ENCODE measurements at places on chromosomes 5 and 9. TPM values are rescaled to one million over a fixed set of nuclear protein-coding genes. Genes with fewer than 3 reads are reported as not detected.
A peak's percentile ranks its signal among the peaks of the same experiment; 100 is the strongest.

- DNase-seq = no peak
These were observed 70.0 kb upstream of the SSBP2 start for GRCh38 chr5:81820863-81821262.

DNA sequence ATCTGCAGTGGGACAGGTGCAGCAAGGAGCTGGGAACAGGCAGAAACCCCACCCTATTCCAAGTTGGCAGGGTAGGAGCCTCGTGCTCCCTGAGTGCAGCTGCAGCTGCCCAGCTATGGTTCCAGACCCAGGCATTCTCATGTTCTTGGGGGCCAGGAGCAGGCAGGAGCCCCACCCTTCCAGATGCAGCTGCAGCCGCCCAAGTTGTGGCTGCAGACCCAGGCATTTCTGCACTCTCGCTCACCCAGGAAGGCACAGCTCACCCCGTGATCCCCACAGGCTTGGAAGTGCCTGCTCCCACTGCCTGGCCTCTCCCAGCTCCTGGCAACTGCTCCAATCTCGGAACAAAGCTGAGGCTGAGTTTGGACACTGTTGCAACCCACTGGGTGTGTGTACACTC lies 275.8 kb upstream of the ADRA1B start:
- peak; percentile 39 for DNase-seq

SPATA31E1 gene
- total RNA-seq = not detected

- DNase-seq = no peak
These were observed 32.5 kb upstream of the ALDOB start for GRCh38 chr9:101468116-101468515.

- DNase-seq = no peak
These were observed 46.8 kb upstream of the HAPLN1 start for GRCh38 chr5:83767409-83767992.

TAF11L3 gene
- not detected for total RNA-seq

- no peak for DNase-seq
These were observed 96.3 kb upstream of the EQTN start for GRCh38 chr9:27393054-27393846.

DNA sequence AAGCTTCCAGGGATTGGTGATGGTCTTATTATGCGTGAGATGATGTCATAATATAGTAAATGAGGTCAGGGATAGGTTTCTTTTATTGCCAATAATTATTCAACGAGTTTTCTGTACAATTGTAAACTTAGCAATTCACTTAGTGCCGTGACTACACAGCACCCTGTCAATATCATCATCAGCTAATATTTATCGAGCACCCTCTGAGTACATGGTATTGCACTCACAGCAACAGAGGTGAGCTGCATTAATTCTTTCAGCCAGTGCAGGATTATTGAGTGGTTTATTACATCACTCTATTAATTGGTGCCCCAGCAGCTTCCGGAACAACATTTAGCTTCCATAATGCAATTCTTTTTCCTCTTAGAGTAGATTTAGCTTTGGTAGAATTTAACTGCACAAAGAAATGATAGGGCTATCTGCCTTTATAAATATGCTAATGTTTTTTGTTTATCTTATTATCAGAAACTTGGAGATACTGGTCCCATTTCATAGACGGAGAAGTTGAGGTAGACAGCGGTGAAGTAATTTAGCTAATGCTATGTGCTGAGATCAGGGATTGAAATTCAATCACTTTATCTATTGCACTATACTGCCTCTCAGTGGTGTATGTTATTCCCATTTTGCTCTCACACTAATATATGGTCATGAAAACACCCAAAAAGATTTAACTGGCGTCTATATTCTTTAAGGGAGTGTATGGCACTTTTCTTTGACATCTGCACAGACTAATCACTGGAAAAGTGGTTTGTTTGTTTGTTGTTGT lies 726.1 kb upstream of the WWC1 start:
- peak; percentile 24 for DNase-seq

GFI1B gene
- 0.51 TPM for total RNA-seq

GRCh38 chr5:2112173-2113025 lies 229.7 kb upstream of the IRX4 start:
- no peak for DNase-seq

GRCh38 chr5:157548513-157549282 lies 26.9 kb downstream of the ADAM19 start:
- no peak for DNase-seq

TXNDC8 gene
- not detected for total RNA-seq

RAB3C gene
- total RNA-seq = 0.21 TPM

GRCh38 chr5:127892467-127893207 lies 189.4 kb downstream of the CCDC192 start:
- peak; percentile 70 for DNase-seq

SLC6A19 gene
- not detected for total RNA-seq

ADGRD2 gene
- total RNA-seq = not detected

DNA sequence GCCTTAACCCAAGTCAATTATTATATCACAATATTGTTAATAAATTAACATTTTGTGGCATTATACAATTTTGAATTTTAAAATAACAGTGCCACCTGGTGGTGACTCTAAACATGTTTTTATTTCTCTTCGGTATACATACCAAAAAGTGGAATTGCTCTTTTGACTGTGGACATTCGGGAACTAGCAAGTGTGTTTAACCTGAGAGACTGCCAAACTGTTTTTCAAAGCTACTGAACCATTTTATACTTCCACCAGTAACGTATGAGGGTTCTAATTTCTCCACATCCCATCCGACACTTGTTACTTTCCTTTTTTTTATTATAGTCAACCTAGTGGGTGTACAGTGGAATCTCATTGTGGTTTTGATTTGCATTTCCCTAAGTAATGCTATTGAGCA lies 18.3 kb upstream of the HSDL2 start:
- DNase-seq = peak; percentile 75

FSD1L gene
- total RNA-seq = 28.2 TPM

DNA sequence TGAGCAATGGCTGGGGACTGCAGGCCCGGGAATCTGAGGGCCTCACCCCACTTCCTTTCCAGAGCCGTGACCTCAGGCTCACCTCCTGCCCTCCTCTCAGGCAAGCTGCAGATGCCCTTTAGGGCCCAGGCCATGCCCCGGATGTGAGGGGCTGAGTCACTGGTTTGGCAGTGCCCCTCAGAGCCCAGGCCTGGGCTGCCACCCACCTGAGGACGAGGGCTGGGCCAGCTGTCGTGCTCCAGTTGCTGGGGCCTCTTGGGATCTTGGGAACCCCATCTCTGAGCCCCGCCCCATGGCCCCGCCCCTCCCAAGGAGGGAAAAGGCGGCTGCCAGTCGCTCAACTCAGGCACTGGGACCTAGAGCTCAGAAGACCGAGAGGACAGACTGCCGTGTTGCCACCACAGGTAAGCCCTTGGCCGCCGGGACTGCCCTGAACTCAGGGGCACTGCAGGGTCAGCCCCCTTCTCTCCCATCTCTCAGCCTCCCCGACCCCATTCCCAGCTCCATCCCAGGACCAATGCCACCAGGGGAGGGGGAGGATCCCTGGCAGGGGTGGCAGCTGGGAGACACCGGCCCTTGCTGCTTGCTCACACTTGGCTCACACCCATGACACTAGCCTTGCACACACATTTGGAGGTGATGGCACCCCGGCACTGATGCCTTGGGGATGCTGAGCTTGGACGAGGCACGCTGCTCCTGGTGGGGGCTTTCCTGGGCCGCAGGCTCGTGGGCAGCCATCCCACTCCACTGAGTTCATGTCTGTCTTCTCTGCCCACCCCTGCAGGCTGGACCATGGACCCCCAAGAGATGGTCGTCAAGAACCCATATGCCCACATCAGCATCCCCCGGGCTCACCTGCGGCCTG lies at the start of gene CYSRT1:
CYSRT1 (plus strand) TSS at position 345 of the 865 bp plus-strand sequence; CDS start at position 793, 448 bp downstream.
- DNase-seq = no peak

DNA sequence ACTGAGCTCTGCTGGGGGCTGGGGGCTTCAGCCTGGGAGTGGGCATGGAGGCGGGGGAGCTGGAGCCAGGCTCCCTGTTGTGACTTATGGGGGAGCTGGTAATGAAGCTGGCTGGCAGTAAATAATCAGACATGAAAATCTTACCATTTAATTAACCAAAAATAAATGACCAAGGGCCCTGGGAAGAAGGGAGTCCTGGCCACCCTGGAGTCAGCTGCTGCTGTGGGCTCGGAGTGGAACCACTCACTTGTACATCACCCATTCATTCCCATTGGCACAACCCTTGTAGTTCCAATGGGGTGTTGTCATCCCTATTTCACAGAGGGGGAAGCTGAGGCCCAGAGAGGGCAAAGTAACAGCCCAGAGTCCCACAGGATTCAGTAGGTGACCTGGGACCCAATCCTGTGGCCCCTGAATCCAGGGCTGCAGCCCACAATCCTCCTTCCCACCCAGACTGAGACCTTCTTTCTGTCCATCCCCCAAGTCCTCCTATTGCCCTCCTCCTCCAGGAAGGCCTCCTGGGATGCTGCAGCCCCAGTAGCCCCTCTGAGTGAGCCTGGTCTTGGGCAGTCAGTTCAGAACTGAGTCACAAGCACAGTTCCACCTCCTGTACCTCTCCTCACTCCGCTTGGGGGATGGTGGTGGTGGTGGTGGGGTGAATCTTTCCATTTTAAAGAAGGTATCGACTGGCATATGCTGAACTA lies 259.4 kb upstream of the MVB12B start:
- DNase-seq = no peak

DUSP1 gene
- 301 TPM for total RNA-seq

DNA sequence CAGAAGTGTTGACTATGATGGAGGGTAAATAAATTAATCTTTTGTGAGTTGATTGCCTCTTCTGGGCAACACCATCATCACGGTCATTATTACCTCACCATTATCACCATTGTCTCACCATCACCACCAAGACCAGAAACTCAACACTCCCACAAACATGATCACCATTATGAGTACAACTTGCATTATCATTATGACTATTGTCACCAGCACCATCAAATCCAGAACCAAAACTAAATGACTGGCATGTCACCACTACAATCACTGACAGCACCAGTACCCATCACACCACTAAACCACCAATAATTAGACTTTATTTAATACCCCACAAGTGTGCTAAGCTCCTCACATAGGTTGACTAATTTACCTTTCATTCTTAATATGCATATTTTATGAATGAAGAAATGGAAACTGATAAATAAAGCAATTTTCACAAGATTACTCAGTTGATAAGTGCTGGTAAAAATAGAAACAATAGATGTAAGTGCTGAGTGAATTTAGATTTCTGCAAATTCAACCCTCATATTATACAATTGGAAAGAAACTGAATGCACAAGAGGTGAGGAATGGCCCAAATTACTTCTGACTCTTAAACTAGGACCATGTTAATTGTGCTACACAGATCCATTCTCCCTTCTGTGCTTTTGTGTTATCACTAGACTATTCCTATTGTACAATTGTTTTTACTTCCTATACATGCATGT lies 517.8 kb upstream of the PAPPA start:
- DNase-seq = no peak

- no peak for DNase-seq
These were observed 1865.3 kb upstream of the CDH9 start for GRCh38 chr5:28903643-28904042.

DNA sequence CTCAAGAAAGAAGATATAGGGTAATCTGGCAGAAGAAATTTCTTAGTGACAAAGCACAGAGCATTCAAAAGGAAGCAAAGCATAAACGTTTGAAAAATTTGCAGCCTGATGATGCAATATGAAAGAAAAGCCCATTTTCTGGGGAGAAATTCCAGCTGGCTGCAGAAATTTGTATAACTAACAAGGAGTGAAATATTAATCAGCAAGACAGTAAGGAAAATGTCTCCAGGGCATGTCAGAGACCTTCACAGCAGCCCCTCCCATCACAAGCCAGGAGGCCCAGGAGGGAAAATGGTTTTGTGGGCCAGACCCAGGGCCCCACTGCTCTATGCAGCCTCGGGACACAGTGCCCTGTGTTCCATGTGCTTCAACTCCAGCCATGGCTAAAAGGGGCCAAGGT lies 359.4 kb downstream of the HINT1 start:
- DNase-seq = no peak

Measured in tongue (tissue), 3 donors.